ENCODE measurements at places on chromosomes 2 and 18.

DNA sequence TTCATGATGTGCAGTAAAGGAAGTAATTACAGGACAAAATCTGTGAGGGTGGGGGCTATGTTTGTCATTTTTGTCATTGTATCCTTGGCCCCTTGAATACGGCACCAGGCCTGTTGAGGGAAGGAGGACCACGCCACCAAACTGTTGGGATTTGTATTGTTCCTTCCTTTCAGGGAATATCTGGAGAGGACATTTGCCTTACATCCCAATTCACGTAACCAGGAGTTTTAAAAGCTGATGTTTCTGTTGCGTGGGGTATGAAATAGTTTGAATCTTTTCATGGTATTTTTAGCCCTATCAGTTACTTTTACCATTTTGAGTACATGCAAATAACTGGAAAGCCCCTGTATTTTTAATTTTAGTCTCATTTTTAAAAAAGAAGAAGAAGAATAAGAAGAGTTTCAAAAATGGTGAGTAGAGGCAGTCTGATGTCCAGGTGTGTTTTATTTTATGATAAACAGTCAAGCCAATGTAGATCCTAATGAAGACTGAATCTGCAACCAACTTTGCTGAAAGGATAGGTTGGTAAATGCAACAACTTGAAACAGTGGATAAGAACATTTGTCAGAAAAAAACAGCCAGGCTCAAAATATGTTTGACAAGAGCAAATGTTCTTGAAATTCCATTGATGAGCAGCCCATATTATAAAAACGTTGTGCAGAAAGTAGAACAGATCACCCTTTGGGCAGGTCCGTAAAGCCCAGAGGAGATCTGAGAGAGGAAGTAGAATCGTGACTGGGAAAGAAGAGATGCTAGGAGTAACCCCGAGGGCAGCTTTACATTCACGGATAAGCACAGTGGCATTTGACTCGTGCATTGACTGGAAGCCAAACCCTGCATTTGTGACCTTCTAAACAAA lies 54.5 kb downstream of the RASGRP3 start:
- DNase-seq = no peak

DNA sequence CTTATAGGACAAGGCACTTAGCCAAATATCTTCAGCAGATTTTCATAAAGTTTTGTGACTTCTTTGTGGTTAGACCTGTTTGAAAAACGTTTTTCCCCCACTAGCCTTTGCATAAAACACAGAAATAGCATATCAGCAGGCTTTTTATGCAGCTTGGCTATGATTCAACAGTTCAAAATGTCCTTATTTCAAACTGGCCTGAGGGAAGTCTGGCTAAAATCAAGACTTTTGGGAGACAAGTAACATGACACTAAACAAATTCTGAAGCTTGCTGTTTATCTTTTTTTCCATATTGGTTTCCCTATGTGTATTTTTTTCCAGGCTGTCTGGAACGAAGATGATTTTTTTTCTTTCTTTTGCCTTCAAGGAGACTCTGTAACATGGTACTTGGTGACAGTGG lies 95.1 kb upstream of the L3MBTL4 start:
- DNase-seq = no peak

- DNase-seq = no peak
These were observed 214.3 kb downstream of the RIT2 start for GRCh38 chr18:42901161-42901560.

DNA sequence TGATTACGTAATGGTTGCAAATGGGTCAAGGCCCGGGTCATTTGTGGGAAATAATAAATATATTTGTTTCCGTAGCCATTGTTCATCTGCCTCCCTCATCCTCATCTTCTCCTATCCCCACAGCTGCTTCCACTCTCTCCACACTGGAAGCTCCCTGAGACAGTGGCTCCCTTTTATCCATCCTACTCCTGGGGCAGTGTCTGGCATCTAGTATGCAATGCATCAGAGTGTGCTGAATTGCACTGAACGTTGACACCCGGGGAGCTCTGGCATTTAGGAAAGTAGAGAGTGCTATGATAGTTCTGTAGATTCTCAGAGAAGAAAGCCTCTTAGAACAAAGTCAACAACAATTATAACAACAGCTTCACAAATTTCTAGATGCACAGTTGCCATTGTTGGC lies 45.5 kb upstream of the NAB1 start:
- no peak for DNase-seq

DNA sequence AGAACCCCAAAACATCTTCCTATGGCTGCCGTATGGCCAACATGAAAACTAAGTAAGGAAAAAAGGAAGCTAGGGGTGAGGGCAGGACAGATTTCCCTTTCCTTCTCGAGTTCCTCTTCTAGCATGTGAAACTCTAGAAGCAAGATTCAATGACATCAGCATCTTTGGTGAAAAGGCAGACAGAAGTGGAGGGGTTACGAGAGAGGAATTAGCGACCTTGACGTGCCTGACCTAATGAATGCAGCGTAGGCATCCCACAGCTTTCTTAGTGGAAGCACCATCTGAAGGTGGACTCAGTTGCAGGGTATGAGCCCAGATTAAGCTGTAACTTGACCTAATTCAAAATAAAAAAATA lies 47.9 kb upstream of the PELI1 start:
- no peak for DNase-seq

DNA sequence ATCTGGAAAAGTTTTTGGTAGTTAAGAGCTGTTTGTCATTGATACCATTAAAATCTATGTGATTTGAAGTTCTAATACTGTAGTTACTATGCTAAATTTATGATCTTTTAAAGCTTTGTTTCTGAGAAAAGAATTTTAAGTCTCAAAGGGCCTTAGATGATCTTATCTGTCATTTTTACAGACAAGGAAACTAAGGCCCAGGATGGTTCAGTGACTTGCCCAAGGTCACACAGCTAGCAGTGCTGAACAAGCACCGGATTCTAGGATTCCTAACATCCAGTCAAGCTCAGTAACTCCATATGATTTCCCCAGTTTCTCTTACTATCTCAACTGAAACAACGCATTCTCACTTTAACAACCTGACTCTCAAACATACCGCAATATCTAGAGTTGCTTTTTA lies 37.7 kb downstream of the PELI1 start:
- no peak for DNase-seq

GRCh38 chr18:79856119-79857007 lies 58.6 kb downstream of the KCNG2 start:
- DNase-seq = peak; percentile 56

DNA sequence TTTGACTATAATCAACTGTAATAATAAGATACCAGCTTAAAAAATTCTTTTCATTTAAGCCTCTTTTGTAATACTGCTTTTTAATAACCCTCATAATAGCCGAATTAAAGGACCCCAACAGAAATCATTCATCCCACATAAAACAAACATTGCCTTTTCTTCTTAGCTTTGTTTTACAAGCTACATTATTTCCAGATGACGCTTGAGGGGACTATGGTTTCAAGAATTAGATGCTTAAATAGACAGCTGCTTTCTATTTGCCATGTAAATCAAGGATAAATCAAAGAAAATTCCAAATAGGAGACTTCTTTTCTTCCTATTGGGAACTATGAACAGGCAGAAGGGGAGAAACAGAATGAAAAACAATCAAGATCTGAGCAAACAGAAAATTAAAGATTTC lies 200.7 kb upstream of the SMAD7 start:
- no peak for DNase-seq

DNA sequence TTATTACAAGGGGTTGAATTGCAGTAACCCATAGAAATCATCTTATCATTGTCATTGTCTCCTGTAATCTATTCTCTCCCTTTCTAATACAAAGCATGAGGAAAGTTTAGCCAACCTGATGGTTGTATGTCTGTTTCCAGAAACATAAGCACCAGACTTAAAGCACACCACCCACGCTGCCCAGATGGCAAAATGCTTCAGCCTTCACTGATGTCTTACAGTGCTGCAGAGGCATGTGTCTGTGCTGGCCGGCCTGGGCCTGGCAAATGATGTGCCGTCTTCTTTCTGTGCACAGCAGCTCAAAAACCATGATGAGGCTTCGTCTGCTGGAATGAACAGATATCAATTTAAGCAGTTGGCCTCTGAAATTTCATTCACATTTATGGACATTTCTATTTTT lies 443.0 kb upstream of the RGPD4 start:
- no peak for DNase-seq

DNA sequence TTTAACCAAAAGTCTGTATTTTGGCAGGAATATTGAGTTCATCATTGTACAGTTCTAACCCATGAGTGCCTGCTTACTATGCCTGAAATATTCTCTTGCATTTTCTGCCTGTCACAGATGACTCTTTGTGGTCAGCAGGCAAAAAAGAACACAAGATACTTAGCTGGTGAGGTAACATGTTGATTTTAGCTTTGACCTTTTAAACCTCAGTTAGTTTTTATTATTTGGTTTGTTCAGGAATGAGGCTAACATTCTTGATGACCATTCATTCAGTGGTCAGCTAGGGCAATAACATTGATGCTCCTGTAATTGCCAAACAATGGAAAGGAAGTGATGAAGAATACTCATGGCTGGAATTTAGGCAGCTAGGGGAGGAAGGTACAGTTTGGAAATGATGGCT lies 491.2 kb downstream of the PIK3C3 start:
- no peak for DNase-seq

DNA sequence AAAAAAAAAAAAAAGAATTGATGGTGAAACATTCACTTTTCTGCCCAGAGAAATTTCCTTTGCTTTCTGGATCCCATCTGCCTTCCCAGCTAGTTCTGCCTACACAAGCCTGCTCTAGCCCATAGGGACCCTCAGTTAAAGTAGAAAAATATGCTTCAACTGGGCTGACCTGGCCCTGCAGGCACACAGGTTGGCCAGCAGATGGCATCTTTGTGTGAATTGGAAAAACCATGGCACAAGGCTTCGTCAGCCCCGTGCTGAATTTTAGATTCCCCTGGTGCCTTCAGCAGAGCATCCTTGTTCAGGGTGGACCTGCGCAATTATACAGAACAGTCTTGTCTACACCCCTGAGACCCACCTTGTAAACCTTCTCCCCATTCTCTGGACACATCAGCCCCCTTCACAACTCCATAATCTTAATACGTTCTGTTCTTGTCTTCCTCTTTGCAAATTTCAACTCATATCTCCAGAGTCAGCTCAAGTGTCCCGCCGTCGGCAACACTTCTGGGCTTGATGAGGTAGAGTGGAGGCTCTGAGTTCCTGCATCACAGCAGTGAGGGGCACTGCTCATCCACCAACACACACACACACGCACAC lies 114.5 kb downstream of the INSIG2 start:
- peak; percentile 24 for DNase-seq

DNA sequence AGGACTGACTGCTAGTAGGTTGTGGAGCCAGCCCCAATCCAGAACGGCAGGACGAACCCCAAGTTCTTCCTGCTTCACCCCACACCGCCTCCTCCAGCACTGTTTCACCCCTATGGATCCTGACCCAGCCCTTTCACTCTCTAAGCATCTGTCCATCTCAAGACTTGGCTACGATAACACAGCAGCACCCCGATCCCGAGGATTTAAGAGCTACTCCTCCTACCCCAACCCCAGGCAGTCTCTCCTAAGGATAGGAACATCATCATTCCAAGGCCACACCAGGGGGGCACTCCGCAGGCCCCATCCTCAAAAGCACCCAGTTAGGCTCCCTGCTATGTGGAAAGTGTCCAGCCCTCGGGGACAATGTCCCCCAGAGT lies 645 bp downstream of the KCTD18 start:
- no peak for DNase-seq

DNA sequence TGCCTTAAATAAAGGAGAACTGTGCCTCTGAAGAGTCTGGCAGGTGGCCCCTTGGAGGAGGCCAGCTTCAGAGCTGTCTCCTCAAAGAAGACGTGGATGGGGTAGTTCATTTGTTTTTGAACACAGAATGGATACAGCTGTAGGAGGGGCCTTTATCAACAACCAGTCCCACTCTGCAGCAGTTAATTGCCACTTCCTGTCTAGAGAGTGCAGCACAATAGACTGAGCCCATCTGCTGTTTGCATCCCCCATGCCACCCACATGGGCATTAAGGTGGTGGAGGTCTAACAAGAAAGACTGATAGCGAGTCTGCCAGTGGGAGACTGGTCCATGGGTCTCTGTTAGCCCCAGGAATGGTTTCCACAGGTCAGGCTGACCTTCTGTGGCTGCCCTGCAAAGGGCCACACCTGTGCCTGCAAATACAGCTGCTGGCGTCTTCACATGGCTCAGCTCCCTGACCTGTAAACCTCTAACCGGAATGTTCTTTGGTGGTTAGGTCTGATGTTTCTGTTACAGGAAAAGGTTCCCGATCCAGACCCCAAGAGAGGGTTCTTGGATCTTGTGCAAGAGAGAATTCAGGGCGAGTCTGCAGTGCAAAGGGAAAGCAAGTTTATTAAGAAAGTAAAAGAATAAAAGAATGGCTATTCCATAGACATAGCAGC lies 153.3 kb upstream of the ITGA6 start:
- DNase-seq = no peak

GRCh38 chr2:195319112-195319460 lies 337.9 kb upstream of the SLC39A10 start:
- no peak for DNase-seq

DNA sequence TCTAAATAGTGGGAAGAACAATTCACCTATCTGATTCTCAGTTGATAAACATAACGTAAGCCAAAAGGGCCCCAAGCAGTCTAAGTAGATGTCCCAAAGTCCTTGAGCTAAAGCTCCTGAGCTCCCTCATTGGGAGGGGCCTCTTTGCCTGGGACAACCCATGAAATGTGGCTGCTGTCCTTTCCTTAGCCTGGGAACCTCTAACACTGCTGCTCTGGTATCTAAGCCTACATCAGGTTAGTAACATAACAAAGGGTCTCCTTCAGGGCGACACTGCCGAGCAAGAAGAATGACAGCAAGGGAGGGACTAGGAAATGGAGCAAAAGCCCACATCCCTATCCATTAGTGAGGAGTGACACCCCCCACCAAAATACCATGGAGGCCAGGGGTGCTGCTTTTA lies 98.3 kb downstream of the MAPRE2 start:
- no peak for DNase-seq

GRCh38 chr18:61898640-61899101 lies 5.9 kb upstream of the RNF152 start:
- no peak for DNase-seq

GRCh38 chr2:224638301-224638823 lies 53.2 kb upstream of the CUL3 start:
- DNase-seq = no peak

GRCh38 chr2:80246534-80246933 lies 58.0 kb downstream of the LRRTM1 start:
- DNase-seq = no peak

- DNase-seq = no peak
These were observed 19.8 kb upstream of the GPR17 start for GRCh38 chr2:127626175-127626574.

GRCh38 chr2:129755786-129756185 lies 223.7 kb upstream of the RAB6C start:
- peak; percentile 31 for DNase-seq

- DNase-seq = no peak
These were observed 305.7 kb upstream of the SETBP1 start for GRCh38 chr18:44374966-44375365.

DNA sequence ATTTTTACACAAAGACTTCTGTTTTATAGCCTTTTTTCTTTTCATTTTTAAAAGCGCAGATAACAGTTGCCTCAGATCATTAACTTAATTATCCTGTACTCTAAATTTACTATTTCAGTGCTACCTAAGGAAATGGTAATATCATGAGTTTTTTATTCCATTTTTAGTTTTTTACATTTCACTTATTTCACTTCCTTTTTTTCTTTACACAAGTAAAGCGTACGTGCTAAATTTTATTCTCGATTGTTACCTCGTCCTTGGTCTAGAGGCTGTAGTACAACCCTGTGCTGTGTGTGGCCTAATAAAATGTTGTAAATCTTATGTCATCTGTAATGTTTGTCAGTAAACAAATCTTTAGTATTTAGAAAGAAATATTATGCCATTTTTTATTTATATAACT lies 49.2 kb downstream of the CRIM1 start:
- DNase-seq = no peak

- DNase-seq = no peak
These were observed 332.9 kb downstream of the CDH2 start for GRCh38 chr18:27843783-27844777.

Data from NCI-H2171 (cell line).